ENCODE measurements at places on chromosomes 1 and 21.
A peak's percentile ranks its signal among the peaks of the same experiment; 100 is the strongest.

- no peak for DNase-seq
These were observed 78.6 kb upstream of the TTC34 start for GRCh38 chr1:2880086-2880485.

GRCh38 chr1:37267111-37267835, 207.1 kb upstream of the ZC3H12A start:
- no peak for DNase-seq

DNA sequence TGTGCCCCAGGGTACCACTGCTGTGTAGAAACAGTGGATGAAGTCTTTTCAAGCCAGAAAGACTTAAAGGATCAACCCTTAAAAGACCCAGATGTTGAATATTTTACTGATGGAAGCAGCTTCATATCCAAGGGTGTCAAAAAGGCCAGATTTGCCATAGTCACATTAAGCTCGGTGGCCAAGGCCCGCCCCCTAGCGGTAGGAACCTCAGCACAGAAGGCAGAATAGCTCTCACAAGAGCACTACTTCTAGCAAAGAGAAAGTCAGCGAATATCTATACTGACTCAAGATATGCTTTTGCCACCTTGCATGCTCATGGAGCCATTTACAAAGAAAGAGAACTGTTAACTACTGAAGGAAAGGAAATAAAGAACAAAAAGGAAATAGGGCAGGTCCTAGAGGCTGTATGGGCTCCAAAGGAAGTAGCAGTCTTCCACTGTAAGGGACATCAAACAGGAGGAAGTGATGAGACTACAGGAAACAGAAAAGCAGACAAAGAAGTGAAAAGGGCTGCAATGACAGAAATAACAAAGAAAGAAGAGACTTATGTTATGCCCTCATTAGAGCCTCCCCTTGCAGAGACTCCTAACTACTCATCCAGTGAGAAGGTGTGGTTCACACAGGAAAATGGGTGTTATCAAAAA, 90.5 kb downstream of the LIPI start:
- DNase-seq = peak; percentile 29

- DNase-seq = no peak
These were observed 80.3 kb downstream of the GLIS1 start for GRCh38 chr1:53658489-53659230.

GRCh38 chr1:93304716-93305138, 41.0 kb upstream of the DR1 start:
- peak; percentile 82 for DNase-seq

DNA sequence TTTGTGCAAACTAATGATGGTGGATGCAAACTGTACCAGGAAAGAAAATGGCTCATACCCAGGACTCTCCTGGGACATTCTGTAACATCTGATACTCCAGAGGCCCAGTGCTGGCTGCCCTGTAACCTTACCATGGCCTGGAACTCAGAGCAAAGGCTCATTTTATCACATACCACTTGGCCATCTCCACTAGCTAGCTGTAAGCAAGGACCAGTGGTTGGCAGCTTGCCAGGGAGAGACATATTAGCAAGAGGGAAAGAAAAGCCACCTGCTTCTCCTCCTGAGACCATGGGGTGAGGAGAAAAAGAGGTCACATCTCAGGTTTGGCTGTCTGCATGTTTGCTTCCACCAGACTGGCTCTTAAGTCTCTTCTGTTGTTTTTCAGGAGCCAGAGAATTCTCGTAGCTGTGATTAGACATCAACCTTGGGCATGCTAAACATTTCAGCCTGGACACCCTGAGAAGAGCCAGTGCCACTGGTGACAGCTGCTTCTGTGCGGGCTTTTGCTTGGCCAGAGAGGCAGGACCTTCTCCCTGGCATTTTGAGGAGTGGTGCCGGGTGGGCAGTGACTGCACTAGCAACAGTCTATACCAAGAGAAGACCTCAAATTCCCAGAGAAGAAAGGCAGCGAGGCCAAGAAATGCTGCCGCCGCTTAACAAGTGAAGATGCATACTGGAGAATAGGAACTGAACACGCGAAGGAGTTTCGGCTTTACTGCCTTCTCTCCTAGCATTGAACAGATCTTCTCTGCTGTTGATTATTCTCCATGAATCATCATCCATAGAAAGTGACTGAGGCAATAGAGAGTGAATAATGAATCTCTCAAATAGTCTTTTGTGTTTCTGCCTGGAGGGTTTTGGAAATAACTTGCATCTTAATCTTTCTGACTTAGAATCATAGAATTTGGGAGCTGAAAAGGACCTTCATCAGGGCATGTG, 6.7 kb upstream of the INKA2 start:
- no peak for DNase-seq

GRCh38 chr1:62271948-62272728, 47.1 kb downstream of the KANK4 start:
- DNase-seq = no peak

GRCh38 chr1:193348091-193348768, 161.8 kb upstream of the B3GALT2 start:
- DNase-seq = no peak

- DNase-seq = no peak
These were observed 50.2 kb upstream of the IVNS1ABP start for GRCh38 chr1:185367218-185367617.

- no peak for DNase-seq
These were observed 148.6 kb downstream of the HUNK start for GRCh38 chr21:32021319-32021994.

- DNase-seq = no peak
These were observed 8.8 kb downstream of the SYF2 start for GRCh38 chr1:25223471-25223870.

- peak; percentile 74 for DNase-seq
These were observed 927 bp downstream of the UAP1 start for GRCh38 chr1:162562470-162562828.

DNA sequence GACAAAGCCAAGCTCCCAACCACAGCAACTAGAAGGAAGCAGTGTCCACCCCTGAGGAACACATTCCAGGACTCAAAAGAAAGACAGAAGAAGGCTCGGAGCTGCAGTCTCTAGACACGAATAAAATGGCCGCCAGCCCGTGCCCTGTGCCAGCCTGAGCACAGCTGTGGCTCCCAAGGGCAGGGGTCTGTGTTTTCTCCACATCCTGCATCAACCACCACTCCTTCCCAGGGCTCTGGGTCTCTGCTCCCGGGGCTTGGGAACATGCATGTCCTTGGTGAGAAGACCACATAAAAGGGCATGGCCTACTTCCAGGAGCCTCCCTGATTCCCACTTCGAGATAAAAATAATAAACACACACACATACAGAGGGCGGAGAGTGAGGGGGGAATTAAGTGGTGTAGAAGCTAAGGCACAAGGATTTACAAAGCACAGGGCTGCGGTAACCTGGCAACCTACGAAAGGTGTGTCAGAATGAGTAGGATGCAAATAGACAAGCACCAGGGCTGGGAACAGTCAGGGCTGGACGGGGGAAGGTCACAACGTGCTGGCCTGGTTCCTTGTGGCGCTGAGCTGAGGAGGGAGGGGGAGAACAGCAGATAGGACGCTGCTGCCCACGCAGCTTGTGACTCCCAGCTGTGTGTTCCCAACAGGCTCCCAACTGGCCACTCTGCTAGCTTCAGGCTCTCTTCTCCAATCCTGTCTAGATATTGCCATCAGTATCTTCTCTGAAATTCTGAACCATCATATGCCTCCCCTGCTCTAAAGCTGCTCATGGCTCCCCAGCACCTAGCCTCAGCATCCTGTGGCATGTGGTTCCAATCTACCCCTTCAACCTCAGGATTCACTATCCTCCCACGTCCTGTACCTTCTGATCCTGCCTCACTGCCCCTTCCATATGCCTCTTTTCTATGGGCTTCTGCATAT, 72.5 kb downstream of the CD34 start:
- DNase-seq = no peak

- DNase-seq = no peak
These were observed 96.0 kb upstream of the USP24 start for GRCh38 chr1:55311057-55311641.

GRCh38 chr1:67830928-67831830, 2.1 kb downstream of the GNG12 start:
- no peak for DNase-seq

DNA sequence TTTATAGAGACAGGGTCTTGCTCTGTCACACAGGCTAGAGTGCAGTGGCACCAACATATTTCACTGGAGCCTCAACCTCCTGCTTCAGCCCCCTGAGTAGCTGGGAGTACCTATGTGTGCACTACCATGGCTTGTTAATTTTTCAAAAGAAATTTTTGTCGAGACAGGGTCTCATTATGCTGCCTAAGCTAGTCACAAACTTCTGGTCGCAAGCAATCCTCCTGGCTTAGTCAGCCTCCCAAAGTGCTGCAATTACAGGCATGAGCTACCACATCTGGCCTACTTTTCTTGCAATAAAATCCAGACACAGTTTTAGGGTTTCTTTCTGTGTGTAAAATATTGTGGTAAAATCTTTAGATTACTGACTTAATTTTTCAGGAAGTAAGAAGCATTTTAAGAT, 27.9 kb upstream of the NTPCR start:
- no peak for DNase-seq

DNA sequence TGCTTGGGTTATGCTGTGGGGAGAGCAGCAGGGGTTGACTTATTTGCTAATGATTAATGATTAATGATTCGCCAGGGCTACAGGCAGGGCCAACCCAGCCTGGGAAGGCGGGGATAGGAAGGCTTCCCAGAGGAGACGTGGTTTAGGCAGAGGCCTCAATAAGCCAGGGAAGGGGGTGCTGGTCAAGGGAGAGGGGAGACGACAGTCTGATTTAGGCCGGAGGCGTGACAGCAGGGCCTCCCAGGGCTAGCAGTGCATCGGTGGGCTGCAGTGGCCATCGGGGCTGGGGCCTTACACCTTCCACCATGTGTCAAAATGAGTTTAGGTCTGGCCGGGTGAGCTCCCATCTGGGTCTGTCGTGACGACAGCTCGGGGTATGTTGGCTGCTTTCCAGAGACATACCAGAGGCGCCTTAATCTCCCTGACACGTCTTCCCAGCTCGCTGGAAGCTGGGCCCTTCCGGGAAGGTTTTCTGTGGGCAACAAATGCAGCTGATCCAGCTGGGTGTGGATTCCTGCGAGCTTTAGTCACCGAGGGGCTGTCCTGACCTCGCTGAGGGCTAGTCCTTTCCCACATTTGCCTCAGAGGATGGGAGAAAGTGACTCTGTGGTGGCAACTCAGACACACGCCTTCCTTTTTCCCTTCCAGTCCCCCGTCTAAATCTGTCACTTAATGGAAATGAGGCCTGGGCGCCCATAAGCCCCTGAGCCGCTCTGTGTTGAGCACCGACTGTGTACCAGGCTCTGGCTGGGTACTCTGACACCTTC, 3.7 kb upstream of the SLC1A7 start:
- no peak for DNase-seq
